ENCODE measurements at places on chromosomes 16 and 17.

- no peak for DNase-seq
Observed at GRCh38 chr16:13660807-13661206, 259.1 kb upstream of the ERCC4 start.

DNA sequence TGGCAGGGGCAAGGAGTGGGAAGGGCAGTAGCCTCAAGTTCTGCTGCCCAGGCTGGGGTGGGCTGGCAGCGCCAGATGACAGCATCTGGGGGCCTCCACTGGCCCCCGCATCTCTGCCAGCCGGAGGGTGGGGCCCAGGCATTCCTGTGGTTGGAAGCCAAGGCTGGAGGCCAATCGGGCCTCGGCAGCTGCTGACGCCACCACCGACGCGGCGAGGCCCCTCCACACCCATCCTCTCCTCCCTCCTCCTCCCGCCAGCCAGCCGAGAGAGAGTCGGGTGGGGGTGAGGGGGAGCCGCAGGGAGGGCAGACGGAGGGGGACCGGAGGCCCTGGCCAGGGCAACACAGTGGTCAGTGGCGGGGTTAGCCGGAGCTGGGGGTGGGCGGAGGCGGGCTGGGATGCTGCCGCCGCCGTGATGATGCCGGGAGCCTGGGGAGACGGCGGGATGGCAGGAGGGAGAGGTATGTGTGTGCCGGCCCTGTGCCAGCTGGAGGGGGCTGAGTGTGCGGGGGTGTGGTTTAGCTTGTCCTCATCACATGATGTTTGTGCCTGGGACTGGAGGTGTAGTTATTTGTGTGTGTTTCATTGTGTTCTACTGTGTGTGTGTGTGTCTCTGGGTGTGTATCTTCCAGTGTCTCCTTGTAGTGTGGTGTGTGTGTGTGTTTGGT lies 36.6 kb downstream of the ARHGAP23 start:
- DNase-seq, result peak; percentile 94

GRCh38 chr17:28925912-28926365 lies 23.1 kb upstream of the DHRS13 start:
- DNase-seq, result no peak

DNA sequence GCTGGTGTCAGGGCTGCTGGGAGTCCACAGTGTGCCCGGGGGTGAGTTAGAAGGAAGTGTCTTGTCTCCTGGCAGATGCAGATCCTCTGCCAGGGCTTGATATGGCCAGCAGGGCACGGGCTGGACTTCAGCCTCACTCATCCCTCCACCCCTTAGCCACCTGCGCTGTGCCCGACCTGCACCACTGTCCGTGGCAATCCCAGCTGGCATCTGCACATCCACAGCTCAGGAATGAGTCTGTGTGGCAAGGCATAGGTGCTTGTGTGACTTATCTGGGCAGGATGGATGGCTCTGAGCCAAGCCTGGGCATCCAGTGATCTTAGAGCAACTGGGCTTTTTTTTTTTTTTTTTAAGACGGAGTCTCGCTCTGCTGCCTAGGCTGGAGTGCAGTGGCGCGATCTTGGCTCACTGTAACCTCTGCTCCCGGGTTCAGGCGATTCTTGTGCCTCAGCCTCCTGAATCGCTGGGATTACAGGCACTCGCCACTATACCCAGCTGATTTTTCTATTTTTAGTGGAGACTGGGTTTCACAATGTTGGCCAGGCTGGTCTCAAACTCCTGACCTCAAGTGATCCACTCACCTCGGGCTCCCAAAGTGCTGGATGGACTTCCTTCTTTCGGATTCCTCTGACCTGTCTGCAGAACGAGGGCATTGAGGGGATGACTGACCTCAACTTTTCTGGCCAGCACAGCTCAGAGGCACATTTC lies 22.5 kb upstream of the CACNG1 start:
- no peak for DNase-seq

DNA sequence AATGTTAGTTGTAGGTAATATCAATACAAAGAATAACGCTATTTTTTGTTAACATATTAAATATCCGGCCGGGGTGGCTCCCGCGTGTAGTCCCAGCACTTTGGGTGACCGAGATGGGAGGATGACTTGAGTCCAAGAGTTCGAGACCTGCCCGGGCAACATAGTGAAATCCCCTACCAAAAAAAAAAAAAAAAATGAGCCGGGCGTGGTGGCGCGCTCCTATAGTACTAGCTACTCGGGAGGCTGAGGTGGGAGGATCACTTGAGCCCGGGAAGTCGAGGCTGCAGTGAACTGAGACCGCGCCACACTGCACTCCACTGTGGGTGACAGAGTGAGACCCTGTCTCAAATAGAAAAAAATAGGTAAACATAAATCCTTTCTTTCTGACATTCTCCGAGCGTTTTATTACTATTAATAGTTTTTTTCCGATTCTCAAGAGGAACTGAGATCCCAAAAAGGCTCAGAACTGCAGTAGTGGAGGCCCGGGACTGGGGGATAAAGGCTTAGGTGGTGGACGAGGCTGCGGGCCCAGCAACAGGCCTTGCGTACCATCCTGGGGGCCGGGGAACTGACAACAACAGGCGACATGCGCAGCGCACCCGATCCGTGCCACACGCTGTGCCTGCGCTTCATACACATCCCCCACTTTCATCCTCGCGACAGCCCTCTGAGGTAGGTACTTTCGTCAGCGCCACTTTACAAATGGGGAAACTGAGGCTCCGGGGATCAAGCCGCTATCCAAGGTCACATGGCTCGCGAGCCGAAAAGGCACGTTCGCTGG lies 919 bp downstream of the N4BP1 start:
- no peak for DNase-seq

- no peak for DNase-seq
Observed at GRCh38 chr17:30422171-30422570, 43.4 kb downstream of the CPD start.

GRCh38 chr17:49952209-49952911 lies 16.6 kb upstream of the DLX4 start:
- no peak for DNase-seq

GRCh38 chr17:75876938-75877751 lies 1.2 kb downstream of the TRIM47 start:
- peak; percentile 96 for DNase-seq

- no peak for DNase-seq
Observed at GRCh38 chr17:56083475-56083874, 69.8 kb upstream of the ANKFN1 start.

DNA sequence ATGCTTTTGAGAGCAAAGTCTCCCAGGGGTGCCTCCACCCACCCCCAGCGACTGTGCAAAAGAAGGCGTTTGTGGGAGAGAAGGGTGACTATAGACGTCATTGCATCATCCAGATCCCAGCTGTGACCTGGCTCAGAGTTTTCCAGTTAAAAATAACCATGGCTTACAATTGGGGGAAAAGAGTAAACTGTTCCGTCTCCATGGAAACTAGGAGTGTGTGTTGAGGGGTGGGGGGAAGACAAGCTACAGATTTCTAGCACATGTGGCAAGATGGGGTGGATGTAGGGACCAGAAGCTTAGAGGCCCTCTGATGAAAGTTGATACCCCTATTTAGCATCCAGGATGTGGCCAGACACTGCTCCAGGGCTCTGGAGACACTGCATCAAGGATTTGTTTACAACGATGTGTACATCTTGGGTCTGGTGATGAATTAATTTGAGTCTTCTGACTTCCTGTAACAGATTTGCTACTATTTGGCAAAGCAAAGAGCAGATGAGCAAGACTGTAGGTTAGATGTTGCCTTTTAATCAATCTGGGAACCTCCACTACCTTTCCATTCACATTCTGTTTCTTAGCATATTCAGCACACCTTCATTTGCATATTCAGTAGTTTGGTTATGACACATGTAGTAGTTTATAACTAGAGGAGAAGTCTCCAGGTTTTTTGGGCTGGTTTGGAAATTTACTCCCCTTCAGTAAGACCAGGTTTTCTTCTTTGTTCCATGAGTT lies 6.2 kb upstream of the DUSP14 start:
- no peak for DNase-seq

GRCh38 chr17:19301274-19301951 lies 61.1 kb downstream of the B9D1 start:
- no peak for DNase-seq

GRCh38 chr16:83513008-83513755 lies 294.6 kb upstream of the HSBP1 start:
- no peak for DNase-seq

GRCh38 chr17:19260958-19261357 lies 23.8 kb downstream of the EPN2 start:
- DNase-seq, result no peak

GRCh38 chr17:549177-550040 lies 165.2 kb downstream of the VPS53 start:
- peak; percentile 30 for DNase-seq

DNA sequence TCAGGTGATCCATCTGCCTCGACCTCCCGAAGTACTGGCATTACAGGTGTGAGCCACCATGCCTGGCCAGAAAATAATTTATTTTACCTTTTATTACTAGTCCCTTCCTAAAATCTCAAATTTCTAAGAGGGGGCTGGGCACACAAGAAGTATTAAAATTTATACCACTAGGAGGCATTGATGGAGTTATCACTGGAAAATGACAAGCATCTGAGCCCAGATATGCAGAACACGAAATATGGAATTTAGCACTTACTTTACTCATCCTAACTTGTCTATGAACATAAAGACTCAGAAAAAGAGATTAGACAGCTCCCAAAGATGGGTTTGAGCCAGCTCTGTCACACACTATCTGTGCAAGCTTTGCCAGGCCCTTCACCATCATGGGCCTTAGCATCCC lies 46.4 kb downstream of the STAT5A start:
- DNase-seq, result no peak

DNA sequence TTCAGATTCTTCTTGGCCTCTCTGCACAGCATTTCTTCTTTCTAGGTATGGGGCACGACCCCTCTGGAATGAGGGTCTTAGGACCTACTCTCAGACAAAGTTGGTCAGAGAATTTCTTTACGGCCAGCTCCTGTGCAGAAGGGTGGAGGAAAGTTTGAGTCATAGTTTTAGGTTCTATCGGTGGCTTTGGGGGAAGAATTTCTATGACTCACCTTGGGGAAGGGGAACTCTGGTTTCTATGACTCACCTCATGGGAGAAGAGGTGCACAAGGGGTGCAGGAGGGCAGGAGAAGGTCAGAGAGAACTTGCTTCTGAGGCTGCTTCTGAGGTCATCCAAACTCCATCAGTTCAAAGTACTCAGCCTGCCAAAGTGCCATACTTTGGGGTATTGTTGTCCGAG lies 2.5 kb upstream of the ABCC12 start:
- no peak for DNase-seq

DNA sequence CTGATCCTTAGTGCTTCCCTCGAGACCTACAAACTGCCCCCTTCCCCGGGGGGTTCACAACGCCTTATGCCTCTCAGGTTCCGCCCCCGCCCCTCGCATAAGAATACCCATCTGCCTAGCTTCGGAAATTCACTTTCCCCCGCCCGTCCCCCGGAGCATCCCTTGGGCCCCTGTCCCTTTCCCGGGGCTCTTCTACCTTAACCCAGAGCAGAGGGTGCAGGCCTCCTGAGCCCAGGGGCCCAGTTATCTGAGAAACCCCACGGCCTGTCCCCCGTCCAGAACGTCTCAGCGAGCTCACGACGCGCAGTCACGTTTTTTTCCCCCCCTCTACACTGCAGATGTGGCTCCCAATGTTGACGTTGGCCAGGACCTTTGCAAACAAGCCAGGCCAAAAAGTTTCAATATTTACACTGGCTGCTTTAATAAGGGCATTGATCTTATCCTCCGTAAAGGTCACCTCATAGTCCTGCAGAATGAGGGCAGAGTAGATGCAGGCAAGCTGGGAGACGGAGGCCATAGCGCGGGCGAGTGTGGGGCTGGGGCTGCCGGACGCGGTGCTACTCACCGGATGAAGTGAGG lies 1.4 kb upstream of the NBR1 start:
- no peak for DNase-seq

DNA sequence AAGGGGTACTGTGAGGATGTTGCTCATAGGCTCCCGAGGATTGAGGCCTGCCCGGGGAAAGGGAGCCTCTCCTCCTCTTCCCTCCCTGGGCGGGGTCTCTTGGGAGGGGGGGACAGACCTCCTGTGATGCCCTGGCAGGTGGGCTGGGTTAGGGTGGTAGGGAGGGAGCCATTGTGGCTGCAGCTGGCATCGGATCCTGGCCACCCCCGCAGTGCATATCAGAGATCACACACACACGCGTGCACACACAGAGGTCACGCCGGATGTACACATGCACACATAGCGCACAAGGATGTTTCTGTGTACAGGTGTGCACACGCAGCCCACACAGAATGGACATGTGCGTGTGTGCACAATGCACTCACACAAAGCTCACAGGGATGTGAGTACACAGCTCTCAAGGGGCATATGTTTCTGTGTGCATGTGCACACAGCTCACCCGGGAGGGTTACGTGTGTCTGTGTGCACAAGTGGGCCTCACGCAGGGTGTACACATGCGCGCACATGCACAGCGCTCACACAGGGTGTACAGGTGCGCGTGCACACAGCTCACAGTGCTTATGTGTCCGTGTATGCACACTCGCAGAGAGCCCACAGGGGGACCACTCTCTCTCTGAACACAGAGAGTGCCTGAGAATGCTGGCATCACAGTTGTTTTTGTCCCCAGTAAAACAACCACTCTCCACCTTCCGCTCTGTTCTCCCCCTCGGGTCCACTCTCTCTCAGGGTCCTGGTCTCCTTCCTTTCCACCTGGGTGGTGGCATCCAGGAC lies 2.4 kb downstream of the GJD3 start:
- DNase-seq, result no peak

GRCh38 chr16:69725480-69726312 lies 664 bp downstream of the NQO1 start:
- DNase-seq, result no peak

DNA sequence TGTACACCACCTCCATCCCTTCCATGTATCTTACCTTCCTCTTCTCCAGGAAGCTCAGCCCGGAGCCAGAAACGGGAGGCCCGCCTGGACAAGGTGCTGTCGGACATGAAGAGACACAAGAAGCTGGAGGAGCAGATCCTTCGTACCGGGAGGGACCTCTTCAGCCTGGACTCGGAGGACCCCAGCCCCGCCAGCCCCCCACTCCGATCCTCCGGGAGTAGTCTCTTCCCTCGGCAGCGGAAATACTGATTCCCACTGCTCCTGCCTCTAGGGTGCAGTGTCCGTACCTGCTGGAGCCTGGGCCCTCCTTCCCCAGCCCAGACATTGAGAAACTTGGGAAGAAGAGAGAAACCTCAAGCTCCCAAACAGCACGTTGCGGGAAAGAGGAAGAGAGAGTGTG lies 756 bp upstream of the MVP start:
- DNase-seq, result no peak

DNA sequence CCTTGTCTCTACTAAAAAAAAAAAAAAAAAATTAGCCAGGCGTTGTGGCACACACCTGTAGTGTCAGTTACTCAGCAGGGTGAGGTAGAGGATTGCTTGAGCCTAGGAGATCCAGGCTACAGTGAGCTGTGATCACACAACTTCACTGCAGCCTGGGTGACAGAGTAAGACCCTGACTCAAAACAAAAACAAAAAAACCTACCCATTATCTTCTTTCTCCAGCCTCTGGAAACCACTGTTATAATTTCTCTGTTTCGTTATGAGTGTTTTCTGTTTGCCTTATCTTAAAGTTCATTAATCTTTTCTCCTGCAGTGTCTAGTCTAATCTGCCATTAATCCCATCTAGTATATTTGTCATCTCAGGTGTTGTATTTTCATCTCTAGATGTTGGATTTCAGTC lies 18.6 kb upstream of the CLTC start:
- no peak for DNase-seq
